ENCODE measurements at places on chromosomes 1 and 21.

- no peak for DNase-seq
Observed at GRCh38 chr1:224737353-224737727, 121.2 kb downstream of the CNIH3 start.

GRCh38 chr1:4653796-4654725 lies at the start of gene AJAP1:
Gene AJAP1, plus strand, starts transcription at chr1:4654609. Its CDS starts 817 bp downstream, at chr1:4655426.
- no peak for DNase-seq

- no peak for DNase-seq
Observed at GRCh38 chr1:157252473-157252872, 114.3 kb upstream of the ETV3 start.

DNA sequence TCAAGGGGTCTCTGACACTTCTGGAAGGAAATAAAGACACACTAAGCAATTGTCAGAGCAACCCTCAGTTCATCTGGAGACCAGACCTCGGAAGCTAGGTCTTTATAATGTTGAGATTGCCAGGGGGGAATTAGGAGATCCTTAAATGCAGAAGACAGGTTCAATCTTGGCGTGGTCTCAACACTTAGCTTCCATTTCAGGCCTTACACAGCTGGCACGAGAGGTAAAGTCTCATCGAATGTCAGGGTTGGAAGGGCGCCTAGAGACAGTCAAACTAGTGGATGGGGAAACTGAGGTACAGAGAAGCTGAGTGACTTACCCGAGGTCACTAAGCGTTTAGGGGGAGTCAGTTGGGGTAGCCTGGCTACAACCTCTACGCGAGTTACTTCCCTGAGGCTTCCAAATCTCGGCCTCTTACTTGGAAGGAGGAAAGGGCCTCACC lies 562 bp upstream of the EPB41 start:
- no peak for DNase-seq

- no peak for DNase-seq
Observed at GRCh38 chr1:29409616-29410015, 173.3 kb downstream of the PTPRU start.

All from NCI-H460 (cell line).